ENCODE measurements at places on chromosomes 11 and 22. TPM values are rescaled to one million over a fixed set of nuclear protein-coding genes. Genes with fewer than 3 reads are reported as not detected.

DNA sequence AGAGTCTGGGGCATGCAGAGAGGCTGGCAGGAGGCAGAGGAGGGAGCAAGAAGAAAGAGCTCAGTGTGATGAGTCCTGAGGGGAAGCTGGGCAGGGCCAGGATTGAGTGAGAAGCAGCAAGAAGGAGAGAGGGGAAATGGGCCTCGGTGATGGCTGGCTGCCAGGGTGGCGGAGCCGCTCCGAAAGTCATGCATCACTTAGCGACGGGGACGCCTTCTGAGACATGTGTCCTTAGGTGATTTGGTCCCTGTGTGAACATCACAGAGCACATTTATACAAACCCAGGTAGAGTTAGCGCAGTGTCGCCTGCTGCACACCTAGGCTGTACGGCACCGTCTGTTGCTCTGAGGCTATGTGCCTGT is 15.1 kb downstream of the TBC1D22A start:
- no peak for DNase-seq

DNA sequence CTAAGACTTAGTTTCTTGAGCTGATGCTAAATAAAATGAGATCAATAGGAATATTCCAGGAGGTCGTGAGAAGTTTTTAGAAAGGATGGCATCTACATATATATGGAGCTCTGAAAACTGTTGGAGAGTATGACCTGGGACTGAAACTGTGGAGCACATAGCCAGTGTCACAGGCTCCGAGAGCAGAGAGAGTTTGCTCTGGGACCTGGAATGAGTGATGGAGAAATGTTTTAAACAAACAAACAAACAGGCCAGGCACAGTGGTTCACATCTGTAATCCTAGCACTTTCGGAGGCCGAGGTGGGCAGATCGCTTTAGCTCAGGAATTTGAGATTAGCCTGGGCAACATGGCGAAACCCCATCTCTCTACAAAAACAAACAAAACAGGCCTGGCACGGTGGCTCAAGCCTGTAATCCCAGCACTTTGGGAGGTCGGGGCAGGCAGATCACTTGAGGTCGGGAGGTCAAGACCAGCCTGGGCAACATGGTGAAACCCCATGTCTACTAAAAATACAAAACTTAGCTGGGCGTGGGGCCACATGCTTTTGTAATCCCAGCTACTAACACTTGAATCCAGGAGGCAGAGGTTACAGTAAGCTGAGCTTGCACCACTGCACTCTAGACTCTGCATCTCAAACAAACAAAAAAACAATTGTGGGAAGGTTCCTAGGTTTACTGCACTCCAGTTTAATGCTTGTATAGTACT is 67.1 kb downstream of the SLC35F2 start:
- no peak for DNase-seq

GRCh38 chr11:30414806-30415205 is 91.9 kb downstream of the ARL14EP start:
- no peak for DNase-seq

- DNase-seq: no peak
Measured at GRCh38 chr11:113382121-113382520, 5.5 kb upstream of the ANKK1 start.

- DNase-seq: no peak
Measured at GRCh38 chr11:68806931-68807844, 34.5 kb downstream of the CPT1A start.

DNA sequence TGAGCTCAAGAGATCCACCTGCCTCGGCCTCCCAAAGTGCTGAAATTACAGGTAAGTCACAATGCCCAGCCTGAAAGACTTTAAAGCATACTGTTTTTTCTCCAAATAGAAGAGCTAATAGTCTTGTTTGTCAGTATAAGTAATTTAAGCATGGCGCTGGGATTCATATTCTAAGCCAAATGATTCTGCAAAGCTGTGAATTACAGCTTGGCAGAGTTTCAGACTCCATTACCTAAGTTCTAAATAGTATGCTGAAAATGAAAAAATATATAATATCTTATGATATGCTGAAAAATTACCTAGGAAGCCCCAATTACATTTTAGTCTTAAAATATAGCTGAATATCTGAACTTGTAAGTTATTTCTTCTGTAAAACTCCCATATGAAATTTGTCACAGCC is 39.3 kb downstream of the MRE11 start:
- no peak for DNase-seq

DNA sequence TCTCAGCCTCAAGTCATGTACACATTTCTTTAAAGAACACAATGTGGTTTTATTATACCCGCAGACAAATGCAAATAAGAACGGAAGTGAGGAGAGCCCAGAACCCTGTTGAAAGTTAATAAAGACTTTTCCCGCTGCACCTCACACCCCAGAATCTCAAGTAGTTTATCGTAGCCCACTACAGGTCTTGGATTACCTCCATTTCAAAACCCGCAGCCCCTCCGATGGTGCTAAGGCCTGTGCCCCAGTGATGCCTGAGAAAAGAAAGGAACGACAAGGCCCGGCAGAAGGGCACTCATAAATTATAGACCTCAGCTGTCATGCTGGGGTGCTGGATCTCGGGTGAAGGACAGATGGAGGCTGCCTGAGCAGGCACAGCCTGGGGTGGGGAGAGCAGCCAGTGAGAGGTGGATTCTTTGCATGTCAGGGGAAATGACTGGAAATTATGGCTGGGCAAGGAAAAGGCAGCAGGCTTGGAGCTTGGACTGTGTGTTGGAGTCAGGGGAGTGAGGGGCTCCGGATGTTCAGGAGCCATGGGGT is 354.1 kb downstream of the NTM start:
- no peak for DNase-seq

FZD4 gene
- 21.0 TPM for polyA plus RNA-seq

LMO2 gene
- 39.7 TPM for polyA plus RNA-seq

DCDC1 gene
- 1.7 TPM for polyA plus RNA-seq

MPZL3 gene
- polyA plus RNA-seq: 5.5 TPM

DBX1 gene
- not detected for polyA plus RNA-seq

PIK3C2A gene
- 67.0 TPM for polyA plus RNA-seq

All from right lung (tissue), 10 donors.